Ascending aorta (tissue), 2 donors: ENCODE measurements at places on chromosomes 11 and 22.

- DNase-seq: no peak
These were observed 11.0 kb downstream of the OSBPL5 start for GRCh38 chr11:3154001-3154599.

GRCh38 chr22:37213218-37213855 lies 1.1 kb upstream of the SSTR3 start:
- no peak for DNase-seq

DNA sequence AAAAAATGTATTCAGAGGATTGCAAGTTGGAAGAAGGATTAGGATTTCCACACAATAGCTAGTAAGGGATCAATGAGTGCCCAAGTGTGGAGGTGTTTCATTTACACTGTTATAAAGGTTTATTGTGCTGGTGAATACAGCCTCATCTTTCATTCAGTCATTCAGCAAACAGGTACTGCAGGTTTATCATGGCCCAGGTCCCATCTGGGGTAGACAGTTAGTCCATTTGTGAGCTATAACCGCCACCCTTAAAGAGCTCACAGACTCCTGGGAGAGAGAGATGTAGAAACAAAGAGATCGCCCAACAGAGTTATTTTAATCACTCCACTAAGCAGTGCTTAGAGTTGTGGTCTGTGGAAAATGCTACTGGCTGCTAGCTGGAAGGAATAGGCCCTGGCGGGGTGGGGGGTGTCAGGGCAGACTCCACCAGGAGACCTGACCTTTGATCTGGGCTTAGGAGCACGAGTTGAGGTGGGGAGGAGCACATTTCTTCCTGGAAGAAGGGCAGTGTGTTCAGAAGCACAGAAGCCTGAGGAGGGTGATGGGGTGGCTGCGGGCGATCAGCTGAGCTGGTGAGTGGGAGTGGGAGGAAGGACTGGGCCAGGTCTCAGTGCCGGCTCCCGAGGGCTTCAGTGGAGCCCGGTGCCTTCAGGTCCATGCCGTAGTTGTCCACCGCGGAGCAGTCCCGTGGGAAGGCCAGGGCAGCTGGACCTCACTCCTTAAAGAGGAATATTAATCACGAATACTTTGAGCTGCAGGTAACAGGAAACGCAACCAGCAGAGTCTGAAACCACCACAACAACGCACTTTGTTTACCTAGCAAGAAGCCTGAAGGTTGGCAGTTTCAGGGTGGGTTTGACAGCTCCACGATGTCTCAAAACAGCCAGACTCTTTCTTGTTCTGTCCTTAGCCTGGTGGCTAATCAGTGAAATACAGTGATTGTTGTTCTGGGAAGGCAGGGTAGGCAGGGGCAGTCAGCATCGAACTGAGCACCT lies 11.2 kb downstream of the TOM1 start:
- DNase-seq: no peak

DNA sequence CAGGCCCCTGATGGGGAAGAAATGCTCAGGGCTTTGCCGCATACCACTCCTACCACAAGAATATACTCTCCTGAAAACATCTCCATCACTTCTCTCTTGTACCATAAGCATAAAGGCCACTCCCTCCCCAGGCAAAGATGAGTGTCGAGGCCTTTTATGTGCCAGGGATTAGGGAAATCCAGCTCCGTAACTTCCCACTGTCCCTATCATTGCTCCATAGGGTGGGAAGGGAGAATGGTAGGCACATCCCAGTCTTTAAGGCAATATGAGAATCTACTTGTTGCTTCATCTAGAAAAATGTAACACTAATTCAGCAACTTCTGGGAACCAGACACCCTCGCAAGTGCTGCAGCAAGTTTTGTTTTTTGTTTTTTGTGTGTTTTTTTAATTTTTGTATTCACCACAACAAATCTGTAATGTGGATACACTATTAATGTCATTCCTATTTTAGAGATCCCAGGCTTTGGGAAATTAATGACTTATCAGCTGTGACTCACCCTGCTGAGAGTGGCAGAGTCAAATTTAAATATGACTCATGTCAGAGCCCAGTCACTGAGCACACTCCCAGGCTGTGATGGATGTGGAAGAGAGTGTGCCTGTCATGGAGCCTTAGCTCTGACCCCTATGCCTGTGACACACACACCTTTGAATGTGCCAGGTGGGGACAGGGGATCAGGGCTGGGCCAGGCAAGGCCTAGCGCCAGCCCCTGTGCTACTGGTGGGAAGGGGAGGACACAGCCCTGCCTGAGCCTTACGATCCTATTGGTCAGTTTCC lies 23.4 kb downstream of the PANX1 start:
- DNase-seq: peak; percentile 80

GRCh38 chr22:24410110-24410856 lies 17.1 kb upstream of the ADORA2A start:
- no peak for DNase-seq

DNA sequence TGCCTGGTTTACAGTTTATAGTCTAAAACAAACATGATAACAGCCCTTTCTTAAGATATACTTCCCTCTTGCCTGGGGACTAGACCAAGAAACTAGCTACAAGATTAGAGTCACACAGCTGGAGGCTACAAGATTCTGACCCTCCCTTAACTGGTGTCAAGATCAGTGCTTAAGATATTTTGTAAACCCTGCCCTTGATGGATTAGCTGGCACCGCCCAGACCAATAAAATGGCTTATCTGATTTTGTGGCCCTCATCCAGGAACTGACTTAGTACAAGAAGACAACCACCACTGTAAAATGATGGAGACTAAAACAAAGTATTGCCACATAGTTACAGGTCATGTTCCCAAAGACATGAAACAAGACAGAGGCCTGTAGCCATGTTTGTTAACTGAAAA lies 53.4 kb downstream of the FAM181B start:
- no peak for DNase-seq

DNA sequence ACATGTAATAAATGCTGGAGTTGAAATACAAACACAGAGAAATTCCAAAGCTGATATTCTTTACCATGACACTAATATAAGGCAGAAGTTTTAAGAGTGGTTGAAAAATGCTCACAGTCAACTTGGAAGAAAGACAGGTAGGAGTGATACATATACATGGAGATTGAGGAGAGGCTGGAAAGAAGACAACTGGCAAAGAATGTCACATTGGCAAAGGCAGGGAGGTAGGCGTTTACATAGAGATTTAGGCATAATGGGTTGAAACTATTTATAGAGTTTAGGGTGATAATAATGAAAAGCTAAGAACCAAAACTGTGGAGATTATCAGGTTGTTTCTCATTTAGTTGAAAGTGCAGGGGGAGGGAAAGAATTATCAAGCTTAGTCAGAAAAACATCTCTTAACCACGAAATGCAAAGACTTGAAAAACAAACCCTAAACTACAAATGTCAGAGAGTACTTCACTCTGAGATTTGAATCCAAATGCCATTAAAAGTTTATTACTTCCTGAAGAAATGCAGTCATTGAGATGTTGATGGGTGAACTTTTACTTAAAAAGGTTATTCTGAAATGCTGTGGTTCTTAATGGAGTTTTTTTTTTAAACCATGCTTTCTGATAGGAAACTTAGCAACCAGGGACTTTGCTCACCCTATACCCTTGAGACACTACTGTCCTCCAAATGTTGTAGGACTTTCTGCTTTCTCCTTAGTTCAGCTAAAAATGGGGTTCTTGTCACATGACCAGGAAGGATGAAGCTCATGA lies 138.4 kb upstream of the CCDC90B start:
- DNase-seq: no peak

DNA sequence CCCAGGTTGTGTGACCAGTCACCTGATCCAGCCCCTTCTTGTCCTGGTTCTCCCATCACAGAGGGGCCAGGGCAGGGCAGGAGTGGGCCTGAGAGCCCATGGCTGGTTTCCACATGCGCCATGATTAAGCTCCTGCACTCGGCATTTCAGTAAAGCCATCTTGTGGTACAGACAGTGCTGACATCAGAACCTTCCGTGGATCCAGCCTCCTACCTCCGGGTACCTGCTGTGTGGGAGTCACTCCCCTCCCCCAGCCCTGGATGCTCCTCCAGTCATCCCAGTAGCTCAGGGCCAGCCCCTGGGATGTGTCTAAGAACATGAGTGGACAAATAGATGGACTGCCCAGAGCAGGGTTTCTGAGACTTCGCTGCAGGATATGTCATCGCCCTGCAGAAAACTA lies 22.1 kb upstream of the MGAT3 start:
- no peak for DNase-seq

DNA sequence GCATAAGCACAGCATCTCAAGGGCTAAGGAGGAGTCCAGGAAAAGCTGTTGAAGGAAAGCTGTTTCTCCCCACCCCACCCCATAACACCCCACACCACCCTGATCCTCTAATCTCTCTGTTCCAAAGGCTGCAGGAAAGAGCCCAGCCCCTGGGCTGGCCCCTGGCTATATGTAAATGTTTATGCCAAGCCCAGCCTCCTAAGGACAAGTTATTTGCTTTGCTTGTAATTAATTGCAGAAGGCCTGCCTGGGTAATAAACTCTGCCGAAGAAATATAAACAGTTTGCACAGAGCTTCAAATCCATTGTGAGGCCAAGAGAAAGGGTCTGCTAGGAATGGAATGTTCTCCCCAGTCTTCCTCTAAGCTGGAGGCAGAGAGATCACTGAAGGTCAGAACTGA lies 21.2 kb downstream of the ARRB1 start:
- DNase-seq: no peak

- DNase-seq: no peak
These were observed 118.1 kb downstream of the ETS1 start for GRCh38 chr11:128469220-128469619.

GRCh38 chr22:18077639-18078328 lies at the start of gene PEX26:
Gene PEX26, plus strand, starts transcription at chr22:18077990. Its CDS starts 387 bp downstream, at chr22:18078377.
- DNase-seq: peak; percentile 98

GRCh38 chr22:19970479-19971275 lies 29.1 kb upstream of the TXNRD2 start:
- no peak for DNase-seq

DNA sequence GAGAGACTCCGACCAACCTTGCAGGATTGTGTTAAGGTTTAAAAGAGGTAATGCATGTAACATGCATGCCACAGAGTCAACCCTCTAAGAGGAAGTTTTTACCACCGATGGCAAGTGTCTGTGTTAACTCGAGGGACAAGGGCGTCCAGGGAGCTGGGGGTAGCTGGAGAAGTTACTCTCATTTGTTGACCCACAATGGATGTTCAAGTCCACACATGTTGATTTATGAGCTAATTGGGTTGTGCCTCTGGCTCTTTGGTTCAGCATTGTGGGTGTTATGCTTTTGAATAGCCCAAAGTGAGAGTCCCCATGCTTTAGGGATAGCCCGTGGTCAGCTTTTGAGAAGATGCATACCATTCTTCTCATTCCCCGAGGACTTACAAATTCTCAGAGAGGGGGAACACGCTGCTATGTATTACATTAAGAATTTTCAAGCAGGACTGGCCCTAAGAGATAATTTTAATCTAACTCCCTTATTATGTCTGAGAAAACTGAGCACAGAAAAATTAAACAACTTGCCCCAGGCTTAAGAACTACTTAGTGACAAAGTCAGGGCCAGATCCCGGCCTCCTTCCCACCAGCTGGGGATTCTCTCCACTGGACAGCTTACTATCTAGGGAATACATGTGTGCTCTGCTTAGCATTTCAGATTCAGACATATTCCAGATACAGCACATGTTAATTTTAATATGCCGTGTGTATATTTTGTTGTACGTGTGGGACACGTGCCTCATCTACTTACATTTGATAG lies 5.2 kb upstream of the PLET1 start:
- DNase-seq: no peak

DNA sequence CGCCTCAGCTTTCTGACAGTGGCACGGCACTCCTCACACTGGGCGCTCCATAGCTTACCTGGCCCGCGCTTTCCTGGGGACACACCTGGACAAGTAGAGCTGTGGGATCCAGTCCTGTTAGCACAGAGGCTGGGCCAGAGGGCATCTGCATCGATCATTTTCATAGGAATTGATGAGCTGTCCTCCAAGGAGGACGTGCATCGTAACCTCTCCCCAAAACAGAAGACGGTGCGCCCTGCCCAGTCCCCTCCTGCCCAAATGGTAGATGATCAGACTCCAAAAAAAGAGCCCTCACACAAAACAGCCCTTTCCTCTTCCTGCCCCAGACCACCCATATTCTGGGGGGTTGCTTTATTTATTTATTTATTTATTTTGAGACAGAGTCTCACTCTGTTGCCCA lies 161.2 kb downstream of the CTTN start:
- DNase-seq: no peak

DNA sequence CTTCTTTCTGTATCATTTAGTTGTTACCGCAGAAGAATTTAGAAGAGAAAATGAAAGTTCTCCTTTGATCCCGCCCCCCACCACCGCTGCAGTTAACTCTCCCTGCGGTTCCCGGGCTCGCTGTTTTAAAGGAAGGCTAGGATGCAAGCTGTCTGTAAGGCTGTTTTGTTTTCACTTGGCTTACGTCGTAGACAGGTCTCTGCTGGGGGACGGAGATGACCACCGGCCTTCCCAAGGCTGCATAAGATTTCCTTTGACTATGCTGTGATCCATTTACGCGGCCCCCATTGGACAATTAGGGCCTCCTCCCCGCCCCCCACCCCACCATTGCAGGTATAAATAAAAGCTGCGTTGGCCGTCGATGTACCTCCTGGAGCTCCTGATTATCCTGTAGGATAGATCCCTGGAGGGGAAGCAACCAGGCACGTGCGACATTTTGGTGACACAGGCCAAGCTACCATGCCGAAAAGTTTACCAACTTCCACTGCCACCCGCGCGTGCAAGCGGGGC lies 1.4 kb upstream of the CPT1A start:
- DNase-seq: no peak

DNA sequence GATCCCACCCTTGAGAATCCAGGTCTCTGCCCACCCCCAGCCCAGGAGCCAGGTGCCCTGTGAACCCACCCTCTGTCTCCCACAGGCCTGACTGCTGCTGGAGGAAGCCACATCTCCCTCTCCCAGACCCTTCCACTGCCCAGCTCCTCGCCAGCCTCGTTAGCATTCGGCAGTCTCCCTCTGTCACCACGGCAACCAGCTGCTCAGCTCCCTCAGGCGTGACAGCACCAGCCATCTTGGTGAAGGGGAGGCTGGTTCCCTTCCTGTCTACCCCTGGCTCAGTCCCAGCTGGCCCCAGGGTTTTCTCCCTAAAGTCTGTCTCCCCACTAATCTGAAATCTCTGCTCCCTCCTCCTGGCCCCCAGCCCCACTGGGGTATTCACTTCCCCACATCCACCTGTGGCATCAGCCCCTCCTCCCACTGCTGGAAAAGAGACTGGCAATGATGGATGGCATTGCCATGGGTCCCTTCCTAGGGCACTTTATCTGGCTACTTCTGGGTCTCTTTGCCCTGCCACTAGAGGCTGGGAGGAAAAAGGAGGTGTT lies 28.1 kb downstream of the NRXN2 start:
- DNase-seq: no peak

GRCh38 chr11:117907276-117908108 lies 21.7 kb downstream of the TMPRSS13 start:
- DNase-seq: peak; percentile 83
